Caco-2 (cell line): ENCODE measurements at places on chromosomes 2 and 18. TPM values are rescaled to one million over a fixed set of nuclear protein-coding genes. Genes with fewer than 3 reads are reported as not detected.

GRCh38 chr2:106272216-106272807 lies 78.2 kb upstream of the UXS1 start:
- no peak for DNase-seq

DNA sequence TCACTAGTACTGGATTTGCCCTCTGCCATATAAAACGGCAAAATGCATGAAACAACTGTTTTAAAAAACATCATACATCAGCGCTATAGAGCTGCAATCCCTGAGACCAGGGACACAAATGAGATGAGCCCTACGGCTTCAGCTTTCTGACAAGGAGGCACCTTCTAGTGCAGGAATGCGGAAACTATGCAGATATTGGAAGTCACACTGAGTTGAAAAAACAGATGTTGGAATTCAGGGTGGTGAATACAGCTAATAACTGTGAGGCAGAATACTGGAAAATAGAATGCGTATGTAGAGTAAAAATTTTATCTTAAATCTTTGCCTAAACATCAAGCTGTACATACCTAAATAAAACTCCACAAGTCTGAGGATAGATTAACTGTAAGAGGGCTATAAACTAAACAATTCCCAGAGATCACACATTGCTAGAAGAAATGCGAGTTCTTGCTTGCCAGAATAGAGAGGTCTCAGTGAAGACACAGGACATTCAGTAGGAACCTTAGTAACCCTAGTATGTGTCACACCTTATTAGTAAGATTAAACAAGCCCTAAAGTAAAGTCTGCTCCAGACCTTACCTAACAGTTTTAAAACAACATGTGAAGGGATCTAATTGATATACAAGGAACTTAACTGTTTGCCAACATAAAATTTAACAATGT lies 541.4 kb upstream of the DDX18 start:
- no peak for DNase-seq

DNA sequence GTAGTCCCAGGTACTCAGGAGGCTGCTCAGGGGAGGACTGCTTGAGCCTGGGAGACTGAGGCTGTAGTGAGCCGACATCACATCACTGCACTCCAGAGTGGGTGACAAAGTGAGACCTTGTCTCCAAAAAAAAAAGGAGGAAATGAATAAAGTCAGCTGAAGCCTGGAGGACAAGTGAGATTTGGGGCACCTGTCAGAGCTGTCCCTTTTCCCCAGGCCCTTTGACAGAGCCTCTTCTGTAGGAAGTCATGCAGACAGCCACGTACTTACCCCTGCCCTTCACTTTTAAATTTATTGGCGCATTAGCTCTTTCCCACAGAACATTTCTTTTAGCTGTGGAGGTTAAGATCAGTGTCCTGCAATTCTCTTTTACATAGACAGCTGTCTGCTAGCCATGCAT lies 151.0 kb upstream of the DNMT3A start:
- no peak for DNase-seq

SIGLEC15 gene
- total RNA-seq: not detected in 2 replicates

GRCh38 chr2:144281476-144281875 lies 238.4 kb downstream of the ZEB2 start:
- no peak for DNase-seq
